RPMI7951 (cell line): ENCODE measurements at places on chromosomes 13 and 19.

DNA sequence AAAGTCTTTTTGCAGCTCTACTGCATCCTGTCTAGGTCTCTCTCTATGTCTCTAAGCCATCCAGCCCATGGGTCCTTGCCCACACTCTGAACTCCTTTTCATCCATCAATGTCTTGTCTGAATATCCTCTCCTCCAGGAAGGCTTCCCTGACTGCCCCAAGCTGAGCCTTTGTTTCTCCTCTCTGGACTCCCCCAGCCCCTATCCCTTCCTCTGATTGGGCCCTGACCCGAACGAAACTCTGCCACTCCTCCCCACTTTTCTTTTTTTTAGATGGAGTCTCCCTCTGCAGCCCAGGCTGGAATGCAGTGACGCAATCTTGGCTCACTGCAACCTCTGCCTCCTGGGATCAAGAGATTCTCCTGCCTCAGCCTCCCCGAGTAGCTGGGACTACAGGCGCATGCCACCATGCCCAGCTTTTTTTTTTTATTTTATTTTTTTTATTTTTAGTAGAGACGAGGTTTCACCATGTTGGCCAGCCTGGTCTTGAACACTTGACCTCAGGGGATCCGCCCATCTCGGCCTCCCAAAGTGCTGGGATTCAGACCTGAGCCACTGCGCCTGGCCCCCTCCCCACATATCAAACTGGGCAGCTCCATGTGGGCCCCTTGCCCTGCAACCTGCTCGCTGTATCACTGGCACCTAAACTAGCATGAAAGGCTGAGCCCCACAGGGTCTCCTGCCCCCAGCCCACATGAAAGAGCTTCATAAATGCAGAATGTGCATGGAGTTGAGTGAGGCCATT, 870 bp upstream of the UNC13A start:
- DNase-seq, result no peak

DNA sequence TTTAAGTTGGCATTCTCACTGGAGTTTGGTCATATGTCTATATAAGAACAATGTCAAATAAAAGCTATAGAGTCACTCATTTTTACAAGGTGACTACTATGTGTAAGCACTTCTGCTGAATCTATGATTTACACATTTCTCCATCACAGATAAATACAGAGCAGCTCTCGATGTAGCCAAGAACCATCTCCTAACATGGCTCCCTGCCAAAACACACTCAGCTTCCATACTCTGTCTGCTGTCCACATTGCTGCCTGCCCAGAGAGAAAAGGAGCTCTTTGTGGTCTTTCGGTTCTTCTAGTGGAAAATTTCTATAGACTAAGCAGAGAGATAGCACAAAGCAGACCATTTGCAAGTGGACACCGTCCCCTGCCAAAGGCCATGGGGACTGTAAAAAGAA, 190.9 kb upstream of the KLF12 start:
- DNase-seq, result peak; percentile 69

GRCh38 chr13:77358001-77358400, 31.1 kb upstream of the MYCBP2 start:
- DNase-seq, result no peak

DNA sequence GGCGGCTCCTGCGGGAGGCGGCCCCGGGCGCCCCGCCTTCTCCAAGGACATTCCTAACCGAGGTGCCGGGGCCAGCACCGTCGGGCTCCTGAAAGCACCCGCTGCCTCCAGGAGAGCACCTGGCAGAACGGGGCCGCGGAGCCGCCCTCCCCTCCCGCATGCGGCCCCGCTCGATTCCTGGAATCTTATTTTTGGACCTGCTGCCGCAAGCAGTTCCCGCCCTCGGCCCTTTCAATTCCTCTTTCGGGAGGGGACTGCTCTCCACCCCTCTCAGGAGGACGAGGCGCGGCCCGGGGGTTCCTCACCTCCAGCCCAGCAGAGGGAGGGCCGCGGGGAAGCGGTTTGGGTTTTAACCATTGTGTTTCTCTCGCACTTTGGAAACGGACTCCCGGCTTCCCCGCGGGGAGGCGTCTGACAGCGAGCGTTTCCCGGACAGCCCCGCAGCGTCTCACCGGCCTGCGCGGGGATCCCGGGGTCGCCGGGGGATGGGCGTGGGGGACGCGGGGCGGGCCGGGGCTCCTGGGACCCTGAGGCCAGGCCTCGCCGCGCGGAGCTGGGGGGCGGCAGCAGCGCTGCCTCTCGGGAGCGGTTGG, 849 bp downstream of the GAS6 start:
- DNase-seq, result peak; percentile 32

GRCh38 chr13:49418206-49418605, 25.7 kb downstream of the CAB39L start:
- DNase-seq, result no peak

DNA sequence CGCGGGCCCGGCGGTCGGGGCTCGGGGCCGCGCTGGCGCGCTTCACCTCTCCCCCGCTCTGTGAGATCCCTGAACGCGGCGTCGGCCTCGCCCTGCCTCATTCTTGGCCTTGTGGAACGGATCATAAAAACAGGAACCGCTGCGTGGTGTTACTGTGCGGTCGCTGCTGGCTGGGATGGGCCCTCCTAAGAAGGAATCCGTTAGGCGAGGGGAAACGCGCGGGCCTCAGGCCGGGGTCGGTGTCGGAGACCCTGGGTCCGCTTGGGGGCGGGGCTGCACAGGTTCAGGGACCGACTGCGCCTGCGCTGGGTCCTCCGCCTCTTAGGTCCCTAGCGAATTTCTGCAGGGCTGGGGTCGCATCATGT, 381 bp downstream of the CKAP2 start:
- DNase-seq, result peak; percentile 52

DNA sequence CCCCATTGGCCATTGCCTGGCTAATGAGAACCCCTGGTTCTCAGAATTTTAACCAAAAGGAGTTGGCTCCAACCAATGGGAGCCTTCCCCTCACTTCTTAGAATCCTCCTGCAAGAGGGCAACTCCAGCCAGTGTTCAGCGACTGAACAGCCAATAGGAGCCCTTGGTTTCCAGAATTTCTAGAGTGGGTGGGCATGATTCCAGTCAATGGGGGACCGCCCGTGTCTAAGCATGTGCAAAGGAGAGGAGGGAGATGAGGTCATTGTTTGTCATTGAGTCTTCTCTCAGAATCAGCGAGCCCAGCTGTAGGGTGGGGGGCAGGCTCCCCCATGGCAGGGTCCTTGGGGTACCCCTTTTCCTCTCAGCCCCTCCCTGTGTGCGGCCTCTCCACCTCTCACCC, 9.5 kb upstream of the SWSAP1 start:
- DNase-seq, result no peak

GRCh38 chr19:30784850-30785457, 412.8 kb downstream of the ZNF536 start:
- DNase-seq, result peak; percentile 30

DNA sequence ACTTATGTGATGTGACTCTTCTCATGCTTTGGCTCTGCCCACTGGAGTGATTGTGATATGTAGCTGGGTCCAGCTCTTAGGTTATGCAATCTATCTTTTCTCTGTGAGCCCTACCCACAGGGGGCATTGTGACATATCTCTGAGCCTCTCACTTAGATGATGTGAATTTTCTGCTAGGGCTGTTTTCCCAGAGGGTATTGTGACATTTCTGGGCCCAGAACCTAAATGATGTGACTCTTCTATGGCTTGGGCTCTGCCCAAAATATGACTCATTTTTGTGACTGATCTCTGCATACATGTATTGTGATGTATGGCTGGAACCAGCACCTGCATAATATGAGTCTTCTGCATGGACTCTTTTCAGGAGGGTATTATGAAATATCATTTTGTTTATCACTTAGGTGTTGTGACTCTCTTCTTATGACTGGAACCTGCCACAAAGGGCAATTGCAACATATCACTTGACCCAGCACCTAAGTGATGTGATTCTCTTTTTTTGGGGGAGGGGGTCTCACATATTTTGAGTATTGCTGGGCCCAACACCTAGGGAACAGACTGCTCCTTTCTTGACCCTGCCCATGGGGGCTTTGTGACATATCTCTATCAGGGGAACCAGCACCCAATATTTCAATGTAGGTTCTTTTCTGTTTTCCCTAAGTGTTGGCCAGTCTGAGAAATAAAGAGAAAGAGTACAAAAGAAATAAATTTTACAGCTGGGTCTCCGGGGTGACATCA, 12.1 kb upstream of the ZNF254 start:
- DNase-seq, result peak; percentile 55

DNA sequence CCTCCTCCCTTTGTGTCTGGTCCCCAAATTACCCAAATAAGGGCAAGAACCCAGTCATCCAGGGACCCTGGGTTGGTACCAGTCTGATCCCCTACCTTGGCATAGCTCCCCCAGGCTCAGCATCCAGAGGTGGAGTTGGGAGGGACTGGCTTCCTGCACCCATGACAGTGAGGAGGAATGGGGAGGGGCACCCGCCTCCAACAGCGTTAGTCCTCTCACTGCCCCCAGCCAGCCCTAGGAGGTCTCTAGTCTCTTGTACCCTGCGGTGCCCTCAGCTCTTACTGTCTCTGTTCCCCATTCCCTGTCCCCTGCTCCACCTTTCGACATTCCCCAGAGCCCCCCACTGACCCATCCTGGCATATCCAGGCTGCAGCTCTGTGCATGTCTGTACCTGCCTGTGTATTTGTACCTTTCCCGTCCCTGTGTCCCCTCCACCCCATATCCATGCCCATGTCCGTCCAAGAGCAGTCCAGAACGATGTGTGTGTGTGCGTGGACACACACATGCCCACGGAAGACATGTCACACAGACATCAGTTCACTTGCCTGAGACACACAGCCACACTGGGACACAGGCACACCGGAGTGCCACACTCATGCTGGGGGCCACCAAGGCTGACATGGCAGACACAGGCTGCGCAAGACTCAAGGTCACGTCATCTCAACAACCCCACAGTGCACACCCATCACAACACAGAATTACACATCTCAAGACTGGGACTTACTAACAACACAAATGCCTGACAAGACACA, 17.8 kb downstream of the ERFL start:
- DNase-seq, result no peak

GRCh38 chr19:33488826-33489225, 32.8 kb downstream of the PEPD start:
- DNase-seq, result no peak

- DNase-seq, result no peak
These were observed 5.4 kb upstream of the ZNF98 start for GRCh38 chr19:22427547-22427946.

DNA sequence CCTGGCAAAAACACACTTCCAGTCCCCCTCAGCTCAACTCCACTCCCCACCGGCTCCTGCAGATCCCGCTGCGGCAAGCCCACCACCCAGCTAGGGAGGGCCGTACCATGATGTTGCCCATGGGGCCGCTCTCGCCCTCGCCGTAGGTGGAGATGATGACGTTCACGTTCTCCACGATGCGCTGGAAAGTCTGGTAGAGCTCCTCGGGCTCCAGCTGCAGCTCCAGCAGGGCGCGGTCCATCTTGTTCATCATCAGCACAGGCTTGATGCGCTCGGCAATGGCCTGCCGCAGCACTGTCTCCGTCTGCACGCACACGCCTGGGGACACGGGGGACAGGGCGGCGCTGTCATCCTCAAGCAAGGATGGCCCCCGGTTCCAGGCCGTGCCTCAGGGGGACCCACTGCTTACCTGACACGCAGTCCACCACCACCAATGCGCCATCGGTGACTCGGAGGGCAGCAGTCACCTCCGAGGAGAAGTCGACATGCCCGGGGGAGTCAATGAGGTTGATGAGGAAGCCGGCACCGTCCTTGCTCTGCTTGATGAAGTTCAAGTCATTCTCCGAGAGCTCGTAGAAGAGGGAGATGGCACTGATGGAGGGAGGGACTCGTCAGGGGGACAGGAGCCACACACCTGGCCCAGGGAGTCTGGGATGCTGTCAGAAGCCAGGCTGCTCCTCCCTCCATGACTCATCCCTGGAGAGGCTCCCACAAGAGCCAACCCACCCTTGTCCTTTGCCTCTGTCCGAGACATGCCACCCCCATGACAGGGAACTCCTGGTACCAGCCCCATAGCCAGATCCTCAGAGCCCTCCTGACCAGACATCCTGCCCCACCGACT, 2.3 kb downstream of the EEF2 start:
- DNase-seq, result peak; percentile 59

GRCh38 chr19:50419022-50419579, 363 bp downstream of the SPIB start:
- no peak for DNase-seq
